CD4-positive, alpha-beta memory T cell (primary cell): ENCODE measurements at places on chromosomes 5 and 9.

GRCh38 chr9:90322296-90322695 is 320.3 kb downstream of the DIRAS2 start:
- no peak for DNase-seq

GRCh38 chr5:58670582-58670981 is 87.7 kb downstream of the RAB3C start:
- no peak for DNase-seq

GRCh38 chr5:160619381-160619780 is 197.7 kb downstream of the PTTG1 start:
- no peak for DNase-seq

GRCh38 chr5:166909040-166909439 is 1382.4 kb upstream of the WWC1 start:
- DNase-seq, result no peak

GRCh38 chr9:24439456-24439855 is 106.2 kb downstream of the IZUMO3 start:
- DNase-seq, result no peak
